Stimulated activated CD8-positive, alpha-beta memory T cell treated with anti-CD3 and anti-CD28 coated beads, Interleukin-7, amount 100 ng/mL, for 1 hour (primary cell): ENCODE measurements at places on chromosomes 3 and 15.

DNA sequence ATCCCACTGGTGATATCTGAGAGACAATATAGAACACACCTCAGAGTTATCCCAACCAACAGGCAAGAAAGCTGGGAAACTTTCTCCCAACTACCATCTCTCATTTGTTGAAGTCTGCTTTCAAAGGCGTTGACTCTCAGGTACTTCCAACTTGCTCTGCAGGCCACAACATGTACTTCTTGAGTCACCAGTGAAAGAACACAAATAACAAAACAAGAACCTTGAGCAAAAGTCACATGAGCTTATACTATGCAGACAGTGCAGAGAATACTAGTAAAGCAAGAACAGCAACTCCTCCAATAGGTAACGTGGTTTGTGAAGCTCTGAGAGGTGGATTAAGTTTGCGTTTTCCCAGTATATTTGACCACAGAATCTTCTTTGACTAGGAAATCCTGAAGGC, 20.6 kb downstream of the SNTN start:
- DNase-seq, result no peak

DNA sequence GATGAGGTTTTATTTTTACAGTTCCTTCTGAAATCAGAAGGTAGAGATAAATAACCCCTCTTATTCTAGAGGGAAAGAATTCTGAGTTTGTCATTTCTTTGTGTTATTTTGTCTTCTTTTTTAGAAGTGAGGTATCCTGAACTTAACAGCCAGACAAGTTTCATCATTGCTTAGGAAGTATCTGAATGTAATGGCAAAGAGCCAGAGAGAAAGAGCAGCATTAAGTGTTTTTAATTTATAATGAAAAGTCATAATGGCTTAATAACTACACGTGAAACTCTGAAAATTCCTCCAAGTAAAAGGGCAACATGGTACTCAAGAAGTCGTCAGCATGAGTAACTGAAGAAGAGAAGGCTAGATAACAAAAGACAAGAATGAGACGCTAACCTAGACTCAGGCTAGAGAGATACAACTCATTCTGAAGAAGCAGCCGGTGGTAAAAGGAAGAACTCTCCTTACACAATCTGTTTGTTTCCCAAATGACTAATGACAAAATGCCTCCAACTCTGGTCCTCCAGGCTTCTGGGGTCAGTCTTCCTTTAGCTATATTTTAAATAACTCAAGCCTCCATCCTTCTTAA, 116.2 kb upstream of the NECTIN3 start:
- DNase-seq, result no peak

DNA sequence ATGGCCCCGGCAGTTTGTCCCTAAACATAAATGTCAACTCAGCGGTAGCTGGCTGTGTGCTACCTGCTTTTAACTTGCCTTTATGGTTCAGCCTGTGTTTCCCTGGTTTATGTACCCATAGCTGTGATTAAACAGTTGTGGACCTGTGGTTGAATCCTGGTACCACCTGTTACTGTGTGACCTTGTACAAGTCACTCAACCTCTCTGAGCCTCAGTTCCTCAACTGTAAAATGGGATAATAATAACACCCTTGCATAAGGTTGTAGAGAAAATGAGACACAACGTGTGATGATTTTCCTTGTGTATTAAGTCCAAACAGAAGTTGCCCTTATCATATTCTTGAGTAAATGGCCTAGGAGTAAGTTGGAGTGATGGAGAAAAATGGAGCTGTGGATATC, 6.3 kb downstream of the GALNT15 start:
- no peak for DNase-seq

GRCh38 chr3:64088408-64089205, 65.3 kb upstream of the PSMD6 start:
- DNase-seq, result no peak

- DNase-seq, result no peak
These were observed 191.7 kb downstream of the PDZRN3 start for GRCh38 chr3:73433079-73433478.

GRCh38 chr3:157979022-157979421, 127.2 kb downstream of the SHOX2 start:
- DNase-seq, result no peak
